Brain pericyte (primary cell): ENCODE measurements at places on chromosomes 11 and 22.
A peak's percentile ranks its signal among the peaks of the same experiment; 100 is the strongest.

DNA sequence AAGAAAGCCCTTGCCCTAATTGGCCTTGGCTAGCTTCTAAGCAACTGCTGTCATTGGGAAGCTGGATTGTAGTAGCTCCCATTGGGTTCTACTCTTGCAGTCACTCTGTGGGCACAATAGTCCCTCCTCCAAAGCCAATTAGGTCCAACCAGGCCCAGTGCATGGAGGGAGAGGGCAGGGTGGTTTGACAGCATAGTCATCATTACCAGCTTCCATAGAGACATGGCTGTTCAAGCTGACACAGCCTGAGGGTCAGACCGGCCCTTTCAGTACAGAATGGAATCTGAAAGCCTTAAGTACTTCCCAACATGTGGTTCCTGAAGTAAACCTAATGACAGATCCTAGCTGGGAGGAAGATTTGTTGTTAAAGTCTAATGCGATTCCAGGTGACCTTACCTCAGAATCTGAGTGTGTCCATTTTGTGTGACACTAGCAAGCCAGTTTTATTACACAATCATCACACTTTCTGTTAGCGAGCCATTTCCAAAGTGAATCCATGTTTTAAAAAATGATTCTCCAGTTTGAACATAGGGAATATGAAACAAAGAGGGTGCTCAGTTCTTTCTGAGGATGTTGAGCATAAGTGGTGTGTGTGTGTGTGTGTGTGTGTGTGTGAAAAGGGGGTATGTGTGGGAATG is 6.9 kb downstream of the PLET1 start:
- DNase-seq, result no peak

DNA sequence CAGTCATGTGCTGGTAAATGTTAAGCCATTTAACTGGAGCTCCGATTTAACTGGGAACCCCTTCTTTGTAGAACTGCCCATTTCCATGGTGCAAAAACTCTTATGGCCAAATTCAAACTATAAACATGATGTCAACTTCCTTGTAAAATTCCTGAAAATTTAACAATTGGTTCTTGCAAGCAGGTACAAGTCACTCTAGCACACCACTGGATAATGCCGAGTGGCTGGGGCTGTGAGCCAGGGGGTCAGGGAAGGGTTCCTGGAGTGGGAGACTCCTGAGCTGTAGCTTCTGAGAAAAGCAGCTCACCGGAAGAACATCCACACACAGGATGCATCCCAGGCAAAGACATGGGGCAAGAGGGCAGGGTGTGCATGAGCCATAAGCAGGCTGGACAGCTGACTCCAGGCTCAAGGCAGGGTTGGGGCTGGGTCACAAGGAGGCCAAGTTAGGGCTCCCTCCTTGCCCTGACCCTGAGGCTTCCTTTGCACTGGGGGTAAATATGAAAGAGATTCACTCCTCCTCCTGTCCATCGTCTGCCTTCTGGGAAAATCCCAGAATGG is 18.2 kb downstream of the P2RY2 start:
- no peak for DNase-seq

- no peak for DNase-seq
Observed at GRCh38 chr11:103031834-103032233, 60.1 kb downstream of the DCUN1D5 start.

GRCh38 chr11:107719073-107719472 is 7.2 kb upstream of the SLN start:
- DNase-seq, result no peak

GRCh38 chr22:32079130-32080089 is 36.3 kb downstream of the SLC5A1 start:
- DNase-seq, result no peak

GRCh38 chr11:44351898-44352498 is 42.1 kb upstream of the ALX4 start:
- DNase-seq, result no peak

GRCh38 chr11:32006799-32007388 is 84.0 kb upstream of the RCN1 start:
- no peak for DNase-seq

DNA sequence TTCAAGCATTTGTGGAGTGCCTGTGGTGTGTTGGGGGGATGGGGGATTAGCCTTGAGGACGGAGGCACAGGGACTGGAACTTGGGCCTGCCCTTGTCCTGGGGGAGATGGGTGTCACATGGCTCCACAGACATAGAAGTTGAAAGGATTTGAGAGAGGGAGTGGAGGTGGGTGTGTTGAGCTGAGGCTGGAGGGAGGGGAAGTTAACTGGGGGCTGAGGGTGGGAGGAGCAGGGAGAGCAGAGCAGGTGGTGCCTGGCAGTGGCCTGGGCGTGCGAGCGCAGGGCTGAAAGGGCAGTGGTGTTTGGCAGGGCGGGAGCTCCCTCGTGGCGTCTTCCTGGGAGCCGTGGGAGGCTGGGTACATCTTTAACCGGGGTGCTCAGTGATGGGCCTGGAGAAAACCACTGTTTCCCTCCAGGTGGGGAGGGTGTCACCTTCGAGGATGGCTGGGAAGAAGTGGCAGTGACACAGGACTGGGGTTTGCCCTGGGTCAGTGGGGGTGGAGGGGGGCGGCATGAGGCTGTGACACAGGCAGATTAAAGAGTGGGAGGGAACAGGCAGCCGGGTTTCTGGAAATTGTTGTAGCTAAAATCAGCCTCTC is 45.5 kb downstream of the AP2A2 start:
- no peak for DNase-seq

- no peak for DNase-seq
Observed at GRCh38 chr11:76361776-76362175, 19.2 kb downstream of the THAP12 start.

DNA sequence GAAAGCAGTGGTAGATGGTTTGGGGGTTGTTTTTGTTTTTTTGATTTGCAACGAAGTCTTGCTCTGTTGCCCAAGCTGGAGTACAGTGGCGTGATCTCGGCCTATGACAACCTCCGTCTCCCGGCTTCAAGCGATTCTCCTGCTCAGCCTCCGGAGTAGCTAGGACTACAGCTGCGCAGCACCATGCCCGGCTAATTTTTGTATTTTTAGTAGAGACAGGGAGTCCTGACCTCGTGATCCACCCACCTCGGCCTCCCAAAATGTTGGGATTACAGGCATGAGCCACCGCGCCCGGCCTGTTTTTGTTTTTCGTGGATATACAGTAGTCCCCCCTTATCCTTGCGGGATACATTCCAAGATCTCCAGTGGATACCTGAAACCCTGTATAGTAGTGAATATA is 6.6 kb downstream of the EP300 start:
- DNase-seq, result no peak

DNA sequence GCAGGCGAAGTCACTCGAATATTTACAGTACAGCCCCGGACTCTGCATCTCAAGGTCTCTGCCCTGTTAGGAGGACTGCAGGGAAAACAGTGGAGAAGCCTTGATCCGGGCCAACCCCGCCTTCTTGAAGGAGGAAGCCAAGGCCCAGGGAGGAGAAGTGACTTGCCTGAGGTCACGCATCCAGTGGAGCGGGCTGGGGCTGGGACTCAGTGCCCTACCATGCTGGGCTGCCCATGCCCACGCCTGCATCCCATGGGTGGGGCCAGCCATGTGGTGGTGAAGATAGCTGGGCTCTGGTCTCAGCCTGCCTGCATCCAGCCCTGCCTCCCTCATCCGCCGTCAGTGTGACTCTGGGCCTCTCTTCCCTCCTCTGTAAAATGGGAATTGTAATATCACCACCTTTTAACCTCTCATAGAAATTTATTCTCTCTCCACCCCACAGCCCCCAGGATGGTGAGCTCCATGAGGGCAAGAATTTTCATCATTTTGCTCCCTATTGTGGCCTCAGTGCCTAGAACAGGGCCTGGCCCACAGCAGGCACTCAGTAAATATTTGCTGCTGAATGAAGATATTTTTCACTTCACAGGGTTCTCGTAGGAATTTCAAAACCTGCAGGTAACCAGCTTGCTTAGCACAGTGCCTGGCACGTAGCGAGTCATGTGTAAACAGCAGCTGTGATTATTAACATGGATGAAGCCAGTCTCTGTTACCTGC is 57.3 kb downstream of the OTOG start:
- DNase-seq, result no peak

GRCh38 chr11:114059278-114059983 is at the start of gene ZBTB16:
Gene ZBTB16 (plus strand): TSS chr11:114059711. CDS start chr11:114063301, 3,590 bp downstream.
- peak; percentile 46 for DNase-seq

- DNase-seq, result no peak
Observed at GRCh38 chr11:69536406-69536805, 54.9 kb downstream of the LINC01488 start.

DNA sequence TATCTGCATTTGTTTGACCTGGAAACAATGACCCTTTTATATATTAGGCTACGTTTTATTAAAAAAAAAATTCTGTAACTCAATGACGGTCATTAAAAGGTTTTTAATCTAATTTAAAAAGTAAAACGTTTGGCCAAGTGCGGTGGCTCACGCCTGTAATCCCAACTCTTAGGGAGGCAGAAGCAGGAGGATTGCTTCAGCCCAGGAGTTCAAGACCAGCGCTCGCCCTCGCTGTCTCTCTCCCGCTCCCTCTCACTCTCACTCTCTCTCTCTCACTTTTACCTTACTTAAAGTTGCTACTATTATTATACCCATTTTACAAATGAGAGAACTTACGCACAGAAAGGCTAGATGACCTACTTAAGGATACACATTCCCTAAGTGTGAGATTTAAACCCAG is 814 bp upstream of the NARS2 start:
- DNase-seq, result no peak

- DNase-seq, result no peak
Observed at GRCh38 chr11:10122326-10123197, 171.5 kb downstream of the SBF2 start.

DNA sequence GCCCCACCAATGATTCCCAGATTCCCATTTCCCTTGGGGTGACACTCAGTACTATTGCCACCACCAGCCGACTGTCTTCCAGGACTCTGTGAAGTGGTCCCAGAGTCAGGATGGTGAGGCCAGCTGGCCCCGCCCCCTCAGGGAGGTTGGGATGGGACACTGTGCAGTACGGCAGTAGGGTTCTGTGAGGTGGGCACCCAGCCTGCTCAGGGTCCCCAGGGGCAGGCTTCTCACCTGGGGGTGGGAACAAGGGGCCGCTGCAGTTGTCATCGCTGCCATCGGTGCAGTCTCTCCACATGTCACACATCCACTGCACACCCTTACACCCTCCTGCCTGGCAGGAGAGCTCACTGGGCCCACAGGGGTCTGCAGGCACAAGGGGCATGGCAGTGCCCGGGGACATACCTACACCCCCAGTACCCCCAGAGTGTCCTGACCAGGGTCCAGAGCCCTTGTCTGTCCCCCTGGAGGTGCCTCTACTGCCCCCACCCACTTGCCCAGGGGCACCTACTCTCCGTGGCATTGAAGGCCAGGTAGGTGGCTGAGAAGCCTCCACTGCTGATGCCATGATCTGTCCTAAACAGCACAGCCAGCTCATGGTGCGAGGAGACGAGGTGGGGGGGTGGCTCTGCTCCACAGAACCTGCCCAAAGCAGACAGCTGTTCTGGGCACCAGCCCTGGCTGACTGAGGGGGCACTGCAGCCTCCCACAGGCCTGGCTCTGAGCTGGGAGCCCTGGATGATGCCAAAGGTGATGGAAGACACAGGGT is 1.9 kb upstream of the C1QTNF5 start:
- no peak for DNase-seq

- no peak for DNase-seq
Observed at GRCh38 chr11:122375687-122376399, 259.8 kb upstream of the BLID start.

GRCh38 chr11:123519055-123519796 is 89.2 kb downstream of the GRAMD1B start:
- DNase-seq, result no peak

DNA sequence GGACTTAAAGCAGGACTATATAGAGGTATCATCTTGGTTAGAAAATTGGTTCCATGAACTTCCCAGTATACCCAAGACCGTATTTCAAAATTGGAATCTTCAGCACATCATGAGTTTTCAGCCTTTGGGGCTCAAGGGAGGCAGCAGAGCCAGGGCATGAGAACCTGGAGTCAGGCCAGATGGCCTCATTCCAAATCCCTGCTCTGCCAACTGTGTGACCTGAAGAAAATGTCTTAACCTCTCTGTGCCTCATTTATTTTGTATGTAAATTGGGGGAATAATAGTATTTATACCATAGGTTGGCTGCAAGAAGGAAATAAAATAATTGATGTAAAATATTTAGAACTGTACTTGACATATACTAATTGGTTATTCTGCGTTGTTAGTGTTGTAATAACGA is 987.6 kb downstream of the TBC1D22A start:
- no peak for DNase-seq

DNA sequence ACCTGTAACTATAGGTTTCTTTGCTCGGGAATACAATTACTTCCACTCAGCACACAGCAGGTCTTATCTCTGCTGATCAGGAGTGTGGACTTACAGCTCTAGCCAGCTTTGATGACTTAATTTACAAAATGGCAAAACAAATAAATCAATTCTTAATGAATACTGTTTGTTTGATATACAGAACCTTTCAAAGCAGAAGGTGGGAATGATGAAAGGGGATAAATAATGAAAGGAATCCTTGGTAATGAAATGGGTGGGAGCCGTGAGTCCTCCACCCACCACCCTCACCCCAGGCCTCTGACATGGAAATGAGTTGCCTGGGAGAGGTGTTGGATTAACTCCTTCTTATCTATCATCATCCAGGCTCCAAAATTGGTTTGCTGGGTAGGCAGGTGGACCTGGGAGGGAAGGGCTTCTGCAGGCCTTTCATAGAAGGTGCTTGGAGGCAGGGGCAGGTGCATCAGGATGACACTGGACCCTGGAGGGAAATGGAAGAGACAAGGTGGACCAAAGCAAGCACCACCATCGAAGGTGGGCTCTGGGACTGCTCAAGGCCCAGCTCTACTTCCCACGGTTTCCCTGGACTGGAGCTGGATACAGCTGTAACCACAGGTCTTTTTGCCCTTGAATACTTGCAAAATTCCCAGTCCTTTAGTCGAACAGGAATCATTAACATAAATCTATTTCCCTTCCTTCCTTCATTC is 23.0 kb downstream of the POU2AF1 start:
- no peak for DNase-seq

DNA sequence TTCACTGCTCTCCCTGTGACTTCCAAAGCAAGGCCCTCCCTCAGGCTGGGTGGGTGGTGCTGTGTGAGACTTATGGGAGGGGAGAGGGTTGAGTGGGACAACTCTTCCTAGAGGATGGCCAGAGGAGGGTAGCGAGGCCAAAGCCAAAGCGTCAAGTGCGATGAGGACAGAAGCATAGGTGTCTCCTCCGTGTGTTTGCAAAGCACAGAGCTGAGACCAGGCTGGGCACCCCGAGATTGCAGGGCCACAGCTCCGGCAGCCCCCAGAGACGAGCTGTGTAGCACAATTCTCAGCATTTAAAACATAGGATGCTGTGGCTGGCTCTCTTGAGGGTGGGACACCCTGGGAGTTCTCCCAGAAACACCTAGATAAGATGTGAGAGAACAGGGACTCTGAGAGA is 1374.5 kb downstream of the BRD1 start:
- no peak for DNase-seq

- DNase-seq, result no peak
Observed at GRCh38 chr22:42742940-42743339, 22.3 kb upstream of the A4GALT start.

- DNase-seq, result no peak
Observed at GRCh38 chr11:126841999-126842398, 158.6 kb downstream of the KIRREL3 start.

DNA sequence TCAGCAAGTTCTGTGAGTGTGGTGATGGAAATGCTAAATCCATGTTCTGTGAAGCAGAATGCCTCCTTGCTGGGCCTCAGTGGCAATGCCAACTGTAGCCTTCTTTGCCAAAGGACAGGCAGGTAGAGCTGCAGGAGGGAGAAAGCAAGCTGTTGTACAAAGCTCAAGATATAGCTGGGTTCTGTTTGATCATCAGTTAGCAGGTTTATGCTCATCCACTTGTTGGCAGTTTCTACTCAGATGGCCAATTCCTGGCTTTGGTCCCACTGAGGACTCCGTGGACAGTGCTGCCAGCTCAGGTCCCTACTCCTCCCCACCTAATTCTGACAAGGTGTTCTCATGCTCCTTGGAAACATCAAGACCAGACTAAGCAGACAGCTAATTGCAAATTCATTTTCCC is 65.1 kb downstream of the PRSS23 start:
- no peak for DNase-seq
